OCI-M1 (cell line): ENCODE measurements at places on chromosomes 13 and 19.
A peak's percentile ranks its signal among the peaks of the same experiment; 100 is the strongest.

DNA sequence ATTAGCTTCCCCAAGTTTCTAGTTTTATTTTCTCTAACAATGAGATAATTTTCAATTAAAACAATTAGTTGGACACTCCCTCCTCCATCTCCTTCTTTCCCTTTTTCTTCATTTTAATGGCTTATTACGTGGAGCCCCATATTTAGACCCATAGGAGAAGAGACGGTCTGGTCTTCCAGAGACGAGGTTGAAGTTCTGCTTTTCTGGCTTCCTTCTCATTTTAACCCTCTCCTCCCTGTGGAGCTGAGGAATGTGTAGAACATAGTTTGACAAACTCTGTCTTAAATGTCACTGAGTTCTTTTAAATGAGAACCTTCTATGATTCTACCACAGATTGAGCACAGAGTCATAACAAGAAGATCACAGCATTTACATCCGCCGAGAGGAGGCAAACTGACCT lies 86.8 kb downstream of the EDNRB start:
- no peak for DNase-seq

GRCh38 chr13:34357435-34358232 lies 539.7 kb downstream of the RFC3 start:
- DNase-seq, result peak; percentile 6

DNA sequence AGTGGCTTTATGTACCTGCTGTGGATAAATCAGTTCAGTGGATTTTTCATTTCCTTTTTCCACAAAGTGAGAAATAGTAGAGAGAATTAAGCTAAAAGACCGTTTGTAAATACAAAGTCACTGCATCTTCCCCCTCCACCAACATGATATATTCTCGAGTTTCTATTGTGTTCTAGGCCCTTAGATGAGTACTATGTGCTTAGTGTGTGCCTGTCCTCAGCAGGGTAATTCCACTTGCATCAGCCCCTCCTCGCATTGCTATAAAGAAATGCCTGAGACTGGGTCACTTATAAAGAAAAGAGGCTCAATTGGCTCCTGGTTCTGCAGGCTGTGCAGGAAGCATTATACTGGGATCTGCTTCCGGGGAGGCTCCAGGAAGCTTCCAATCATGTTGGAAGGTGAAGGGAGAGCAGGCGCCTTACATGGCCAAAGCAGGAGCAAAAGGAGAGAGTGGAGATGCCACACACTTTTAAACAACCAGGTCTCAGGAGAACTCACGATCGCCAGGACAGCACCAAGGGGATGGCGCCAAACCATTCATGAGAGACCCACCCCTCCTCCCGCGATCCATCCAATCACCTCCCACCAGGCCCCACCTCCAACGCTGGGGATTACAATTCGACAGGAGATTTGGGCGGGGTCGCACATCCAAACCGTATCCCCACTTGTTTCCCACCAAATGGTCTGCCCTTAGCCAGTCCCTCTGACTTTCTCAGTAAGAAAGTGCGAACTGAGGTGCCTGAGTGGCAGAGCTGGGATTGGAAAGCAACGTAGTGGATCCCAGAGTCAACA lies 102.3 kb upstream of the ABCC4 start:
- DNase-seq, result no peak

GRCh38 chr19:13356686-13357280 lies 149.5 kb downstream of the CACNA1A start:
- no peak for DNase-seq

- DNase-seq, result no peak
Measured at GRCh38 chr13:110403721-110404120, 96.6 kb downstream of the COL4A2 start.

DNA sequence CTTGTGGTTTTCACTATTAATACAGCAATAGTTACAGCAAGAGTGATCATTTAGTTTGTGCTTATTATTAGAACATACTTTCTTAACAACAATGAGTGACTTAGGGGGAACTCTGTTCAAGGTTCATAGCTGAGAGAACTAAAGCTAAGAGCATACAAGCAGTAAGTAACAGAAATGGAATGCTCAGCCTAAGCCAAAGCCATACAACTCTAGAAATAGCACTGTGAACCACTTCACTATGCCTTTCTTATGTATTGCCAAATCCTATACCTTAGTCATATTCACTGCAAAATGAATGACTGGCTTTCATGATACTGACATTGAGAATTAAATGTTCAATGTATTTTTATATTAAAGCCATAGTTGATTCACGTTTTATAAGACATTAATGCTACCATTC lies 599.7 kb upstream of the SLITRK1 start:
- DNase-seq, result no peak

- DNase-seq, result no peak
Measured at GRCh38 chr13:72959643-72960042, 99.2 kb upstream of the KLF5 start.

GRCh38 chr13:114281351-114282040 lies at the start of gene UPF3A:
Gene UPF3A, plus strand, starts transcription at chr13:114281601. Its CDS starts 39 bp downstream, at chr13:114281640.
- peak; percentile 95 for DNase-seq

- no peak for DNase-seq
Measured at GRCh38 chr19:30674656-30675055, 302.5 kb downstream of the ZNF536 start.

- no peak for DNase-seq
Measured at GRCh38 chr13:106118050-106118449, 417.4 kb downstream of the EFNB2 start.
